ENCODE measurements at places on chromosomes 2 and 18.

DNA sequence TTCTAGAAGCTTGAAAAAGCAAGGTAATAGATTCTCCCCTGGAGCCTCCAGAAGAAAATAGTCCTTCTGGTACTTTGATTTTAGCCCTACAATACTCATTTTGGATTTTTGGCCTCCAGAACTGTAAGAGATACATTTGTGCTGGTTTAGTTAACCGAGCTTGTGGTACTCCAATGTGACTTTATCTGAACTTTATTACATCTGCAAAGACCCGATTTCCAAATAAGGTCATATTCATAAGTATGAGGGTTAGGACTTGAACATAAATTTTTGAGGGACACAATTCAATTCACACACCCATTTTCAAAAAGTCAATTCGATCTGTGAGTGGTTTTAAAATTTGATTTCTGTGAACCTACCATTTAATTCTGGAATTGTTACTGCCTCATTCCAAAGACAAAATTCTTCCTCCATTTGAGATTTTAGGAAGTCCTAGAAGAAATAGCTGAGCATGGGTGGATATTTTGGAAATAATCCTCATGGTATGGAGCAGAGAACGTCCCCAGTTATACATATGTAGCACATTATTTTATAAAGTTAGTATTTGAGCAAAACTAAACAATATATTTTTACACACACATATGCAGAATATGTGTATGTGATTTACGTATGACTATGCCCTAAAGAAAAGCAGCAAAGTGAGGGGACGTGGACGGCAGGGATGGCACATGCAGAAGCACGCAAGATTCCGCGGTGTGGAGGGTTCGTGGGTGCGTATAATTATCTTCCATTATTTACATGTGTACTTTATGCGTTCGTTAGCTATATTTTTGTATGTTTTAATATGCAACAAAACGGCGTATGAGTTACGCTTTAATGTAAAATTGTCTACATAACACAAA, 905 bp upstream of the NUP35 start:
- no peak for DNase-seq

DNA sequence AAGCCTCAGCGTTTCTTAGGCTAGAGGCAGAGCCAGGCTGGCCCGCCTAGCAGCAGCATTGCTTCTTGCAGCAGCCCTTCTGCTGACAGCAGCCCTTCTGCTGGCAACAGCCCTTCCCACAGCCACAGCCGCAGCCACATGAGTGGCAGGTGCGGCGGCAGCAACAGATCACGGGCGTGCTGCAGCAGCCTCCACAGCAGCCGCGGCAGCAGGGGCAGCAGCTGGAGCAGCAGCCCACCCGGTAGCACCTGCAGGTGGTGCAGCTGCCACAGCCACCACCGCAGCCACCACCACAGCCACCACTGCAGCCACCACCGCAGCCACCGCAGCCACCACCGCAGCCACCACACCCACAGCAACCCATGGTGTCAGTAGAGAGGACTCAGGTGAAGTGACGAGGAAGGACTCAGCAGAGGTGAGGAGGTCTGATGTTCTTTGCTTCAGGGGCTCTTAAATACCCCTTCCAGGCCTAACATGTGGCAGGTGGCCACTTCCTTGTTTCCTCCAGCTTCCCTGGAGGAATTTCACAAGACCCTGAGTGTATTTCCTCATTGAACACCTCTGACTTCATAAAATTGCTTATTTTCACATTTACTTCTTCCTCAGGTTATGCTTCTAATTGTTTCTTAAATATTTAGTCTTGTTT, at the start of gene SCYGR6:
Gene SCYGR6 (minus strand): TSS at position 364 of the 646 bp plus-strand sequence. CDS start 0 bp downstream, at position 364.
- DNase-seq = no peak

GRCh38 chr2:192783643-192784042, 588.9 kb upstream of the TMEFF2 start:
- DNase-seq = no peak

GRCh38 chr2:111634050-111634794, 249.8 kb downstream of the ANAPC1 start:
- no peak for DNase-seq

GRCh38 chr2:111661286-111661940, 222.6 kb downstream of the ANAPC1 start:
- DNase-seq = no peak
